ENCODE measurements at places on chromosomes 6 and 20.

DNA sequence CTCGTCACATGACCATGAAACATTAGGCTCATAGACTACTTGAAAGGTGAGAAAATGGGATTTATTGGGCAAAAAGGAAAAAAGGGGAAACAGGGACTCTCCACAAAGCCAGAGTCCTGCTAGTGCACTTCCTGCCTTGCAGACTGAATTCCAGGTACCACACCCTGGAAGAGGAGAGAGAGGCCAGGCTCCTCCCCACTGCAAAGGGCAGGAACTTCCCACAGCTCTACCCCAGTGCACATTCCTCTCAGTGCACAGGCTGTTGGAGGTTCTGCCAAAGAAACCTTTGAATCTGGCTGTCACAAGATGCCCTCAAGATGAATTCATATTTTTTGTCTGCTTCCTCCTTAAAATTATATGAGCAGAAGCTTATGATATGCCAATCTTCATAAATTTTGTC lies 920.4 kb upstream of the GJE1 start:
- DNase-seq = no peak

GRCh38 chr6:1770435-1770843 lies 160.7 kb downstream of the FOXC1 start:
- no peak for DNase-seq

GRCh38 chr20:16201191-16201590 lies 372.1 kb downstream of the KIF16B start:
- DNase-seq = no peak

DNA sequence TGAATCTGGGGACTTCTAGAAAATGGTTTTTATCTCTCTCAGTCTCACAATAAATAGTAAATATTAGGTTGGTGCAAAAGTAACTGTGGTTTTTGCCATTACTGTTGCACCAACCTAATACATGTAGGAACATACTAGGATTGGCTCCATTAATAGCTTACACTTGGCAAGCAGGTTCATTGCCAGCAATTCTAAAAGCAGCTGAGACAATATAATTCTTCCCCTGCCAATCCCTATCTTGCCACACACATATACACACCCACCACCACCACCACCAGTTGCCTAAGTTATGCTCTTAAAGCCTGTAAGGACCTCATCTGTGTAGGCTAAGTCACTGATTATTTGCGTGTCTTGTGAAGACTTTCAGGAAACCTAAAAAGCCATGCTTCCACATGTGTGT lies 145.1 kb downstream of the KIF16B start:
- no peak for DNase-seq

DNA sequence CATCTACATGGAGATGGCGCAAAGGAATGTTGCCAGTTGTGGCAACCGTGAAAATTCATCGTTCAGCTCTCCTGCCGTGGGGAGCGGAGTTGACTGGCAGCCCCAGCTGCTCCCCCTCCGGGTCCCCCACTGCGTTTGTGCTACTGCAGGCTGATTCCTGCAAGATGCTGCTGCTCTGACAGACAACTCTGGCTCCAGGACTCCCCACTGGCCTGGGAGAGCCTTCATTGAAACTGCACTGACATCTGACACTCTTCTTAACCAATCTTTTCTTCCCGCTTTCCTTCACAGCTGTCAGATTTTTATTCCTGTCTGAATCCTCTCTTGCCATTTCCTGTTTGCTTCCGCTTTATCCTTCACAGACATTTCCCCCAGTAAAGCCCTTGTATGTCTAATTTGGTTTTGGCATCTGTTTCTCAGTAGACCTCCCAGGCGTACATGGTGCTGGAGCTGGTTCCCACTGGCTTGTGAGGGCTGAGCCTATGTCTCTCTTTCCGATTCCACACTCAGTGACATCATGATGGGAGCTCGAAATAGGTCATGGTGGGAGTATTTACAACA lies 9.5 kb upstream of the ATRN start:
- no peak for DNase-seq

GRCh38 chr6:32589596-32590449 lies at the start of gene HLA-DRB1:
HLA-DRB1 (minus strand) TSS chr6:32589848; CDS start chr6:32589742, 106 bp downstream.
- DNase-seq = no peak

DNA sequence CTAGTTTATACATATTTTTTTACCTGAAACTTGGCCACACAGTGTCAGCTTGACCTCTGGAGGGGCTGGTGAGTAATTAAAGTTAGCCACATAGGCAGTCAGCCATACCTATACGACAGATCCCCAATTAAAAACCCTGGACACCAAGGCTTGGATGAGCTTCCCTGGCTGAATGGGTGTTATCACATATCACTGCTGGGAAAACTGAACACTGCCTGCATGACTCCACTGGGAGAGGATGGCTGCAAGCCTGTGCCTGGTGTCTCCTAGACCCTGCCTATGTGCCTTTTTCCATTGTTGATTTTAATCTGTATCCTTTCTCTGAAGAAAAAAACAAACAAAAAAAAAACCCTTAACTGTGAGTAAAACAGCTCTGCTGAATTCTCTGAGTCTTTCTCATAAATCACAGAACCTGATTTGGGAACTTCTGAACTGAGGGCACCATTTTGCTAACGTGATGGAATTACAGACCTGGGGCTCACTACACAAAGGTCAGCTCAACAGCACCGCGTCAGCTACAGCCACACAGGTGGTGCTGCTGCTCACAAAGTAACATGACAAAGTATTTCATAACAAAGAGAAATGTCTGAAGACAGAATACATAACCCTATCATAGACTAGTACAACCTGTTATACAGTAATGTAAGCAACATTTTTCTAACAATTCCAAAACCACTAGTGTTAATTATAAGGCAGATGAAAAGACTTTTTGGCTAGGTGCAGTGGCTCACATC lies 97.0 kb downstream of the SLC23A2 start:
- no peak for DNase-seq

- DNase-seq = no peak
Measured at GRCh38 chr6:45310118-45310788, 17.9 kb upstream of the RUNX2 start.

DNA sequence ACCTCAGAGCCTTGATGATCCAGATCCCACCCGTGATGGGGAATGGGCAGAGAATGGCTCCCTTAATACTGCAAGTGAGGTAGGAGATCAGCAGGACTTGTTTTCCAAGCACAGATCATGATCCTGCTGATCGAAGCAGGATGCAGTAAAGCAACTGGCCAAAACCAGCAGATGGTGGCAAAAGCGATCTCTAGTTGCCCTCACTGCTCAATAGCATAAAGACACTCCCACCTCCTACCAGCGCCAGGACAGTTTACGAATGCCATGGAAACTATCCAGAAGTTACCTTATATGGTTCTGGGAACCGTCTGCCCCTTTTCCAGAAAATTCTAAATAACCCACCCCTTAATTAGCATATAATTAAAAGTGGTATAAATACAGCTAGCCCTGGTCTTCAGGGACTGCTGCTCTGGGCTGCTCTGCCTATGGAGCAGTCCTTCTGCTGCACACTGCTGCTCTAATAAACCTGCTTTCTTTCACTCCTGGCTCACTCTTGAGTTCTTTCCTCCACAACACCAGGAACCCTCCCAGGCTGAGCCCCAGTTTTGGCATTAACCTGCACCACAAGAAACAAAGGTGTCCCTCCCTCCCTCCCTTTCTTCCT lies 415.8 kb downstream of the PREX1 start:
- DNase-seq = no peak

GRCh38 chr20:47597090-47597489 lies 95.4 kb downstream of the NCOA3 start:
- no peak for DNase-seq

- DNase-seq = no peak
Measured at GRCh38 chr6:101607111-101607690, 213.7 kb downstream of the GRIK2 start.

DNA sequence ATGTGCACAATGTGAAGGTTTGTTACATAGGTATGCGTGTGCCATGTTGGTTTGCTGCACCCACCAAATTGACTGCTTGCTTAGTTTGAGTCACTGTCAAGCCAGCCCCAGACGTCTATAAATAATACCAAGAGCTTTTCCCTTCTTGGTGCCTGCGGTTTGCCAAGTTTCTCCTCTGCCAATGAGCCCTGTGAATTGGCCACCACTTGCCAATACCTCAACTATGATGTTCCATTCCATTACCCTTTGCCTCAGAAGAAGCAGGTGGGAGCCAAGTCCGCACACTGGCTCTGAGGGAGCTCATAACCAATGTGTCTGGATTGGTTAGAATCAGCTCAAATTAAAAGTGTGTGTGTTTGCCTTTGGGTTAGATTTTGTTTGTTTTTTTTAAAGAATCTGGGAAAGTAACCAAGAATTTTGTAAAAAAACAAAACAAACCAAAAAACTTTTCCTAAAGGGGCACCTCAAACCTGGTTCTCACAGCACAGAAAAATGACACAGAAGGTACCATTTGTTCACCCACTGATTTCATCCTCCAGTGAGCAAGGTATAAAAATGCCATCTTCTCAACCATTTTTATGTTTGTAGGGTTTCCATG lies 244.7 kb upstream of the PRND start:
- no peak for DNase-seq
